ENCODE measurements at places on chromosomes 6 and 20. TPM values are rescaled to one million over a fixed set of nuclear protein-coding genes. Genes with fewer than 3 reads are reported as not detected.

Gene RIPPLY2
- total RNA-seq, result 4.9 TPM

Gene RCAN2
- total RNA-seq, result 21.6 TPM

Gene ADGRG6
- total RNA-seq, result not detected

Gene HIVEP2
- total RNA-seq, result 2.6 TPM

Gene OPRM1
- total RNA-seq, result not detected

Gene FRS3
- total RNA-seq, result 17.8 TPM

Gene CCN6
- total RNA-seq, result not detected

Gene SLC25A27
- total RNA-seq, result 13.6 TPM

Gene CSTF1
- 25.6 TPM for total RNA-seq

Gene ECT2L
- total RNA-seq, result 2.7 TPM

Gene CST1
- not detected for total RNA-seq

Gene HMGCLL1
- 6.3 TPM for total RNA-seq

Gene RIPOR2
- total RNA-seq, result 82.2 TPM

Gene SNX9
- 45.7 TPM for total RNA-seq

Gene C2
- not detected for total RNA-seq

Gene SLC17A3
- not detected for total RNA-seq

Gene KCNK17
- not detected for total RNA-seq

Gene TFAP2A
- 0.32 TPM for total RNA-seq

Gene UBE2C
- total RNA-seq, result 33.0 TPM

Gene BNIP5
- total RNA-seq, result not detected

Gene SAMD10
- 3.1 TPM for total RNA-seq

Gene GSTA3
- total RNA-seq, result not detected

Gene C20orf141
- total RNA-seq, result not detected

Gene FABP7
- total RNA-seq, result 3.3 TPM

Gene PRSS35
- total RNA-seq, result 26.6 TPM

Gene SLC35F1
- 22.4 TPM for total RNA-seq

Gene VTA1
- total RNA-seq, result 34.0 TPM

Gene C6orf163
- 8.2 TPM for total RNA-seq

Gene CFAP206
- total RNA-seq, result 1.9 TPM

Gene SLC22A7
- 0.34 TPM for total RNA-seq

Gene SLC2A10
- total RNA-seq, result 0.37 TPM

Gene TRIM31
- not detected for total RNA-seq

Gene IRF4
- total RNA-seq, result 0.37 TPM

Gene GDAP1L1
- 111 TPM for total RNA-seq

Gene LY6G5C
- total RNA-seq, result 13.8 TPM

Gene SLCO4A1
- 26.5 TPM for total RNA-seq

Gene MYLIP
- 12.9 TPM for total RNA-seq

Gene CFB
- not detected for total RNA-seq

Gene EGFL8
- 23.0 TPM for total RNA-seq

Measured in glutamatergic neuron (in vitro differentiated cells).